IPS-NIHi11 (cell line): ENCODE measurements at places on chromosomes 16 and 17.
A peak's percentile ranks its signal among the peaks of the same experiment; 100 is the strongest.

- DNase-seq = no peak
These were observed 6.2 kb downstream of the AKAP1 start for GRCh38 chr17:57091186-57091618.

GRCh38 chr16:76574651-76575050 lies 297.4 kb downstream of the CNTNAP4 start:
- DNase-seq = no peak

DNA sequence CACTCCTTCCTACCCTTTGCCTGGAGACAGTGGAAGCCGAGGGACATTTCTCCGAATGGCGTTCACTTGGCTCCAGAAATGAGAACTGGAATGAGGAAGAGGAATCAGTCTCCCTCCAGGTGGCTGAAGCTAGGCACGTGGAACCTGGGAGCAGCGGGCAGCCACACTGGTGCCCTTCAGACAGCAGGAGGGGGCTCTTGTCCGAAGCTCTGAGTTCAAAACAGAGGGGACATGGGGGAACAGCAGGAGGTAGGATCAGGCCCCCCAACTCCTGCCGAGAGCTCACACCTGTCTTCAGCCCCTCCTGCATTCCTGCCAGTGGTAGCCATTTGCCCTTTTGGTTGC lies 41.5 kb downstream of the TMEM235 start:
- DNase-seq = no peak

GRCh38 chr17:83178533-83179304 lies 99.3 kb downstream of the METRNL start:
- DNase-seq = no peak

- peak; percentile 5 for DNase-seq
These were observed 29.1 kb downstream of the NLRP1 start for GRCh38 chr17:5555254-5555653.
